ENCODE measurements at places on chromosomes 16 and 17.

GRCh38 chr16:65120461-65120830, 1.4 kb downstream of the CDH11 start:
- DNase-seq, result no peak

DNA sequence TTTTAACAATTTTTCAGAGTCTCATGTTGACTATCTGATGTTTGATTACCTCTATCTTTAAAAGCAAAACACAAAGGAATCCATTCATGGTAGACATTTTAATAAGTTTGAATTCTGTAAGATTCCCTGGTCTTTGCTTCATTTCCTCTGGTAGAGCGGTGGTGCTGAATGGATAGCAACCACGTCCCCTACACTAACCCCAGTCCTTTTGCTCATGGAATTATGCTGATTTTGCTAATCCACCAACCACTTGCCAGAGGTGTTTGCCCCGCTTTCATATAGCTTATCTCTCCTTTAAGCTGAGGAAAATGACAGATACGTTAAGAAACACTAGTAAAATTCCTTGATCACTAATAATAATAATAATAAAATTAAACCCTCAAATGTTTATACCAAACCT, 9.5 kb downstream of the KCNJ16 start:
- no peak for DNase-seq

GRCh38 chr16:62903961-62904502, 867.8 kb upstream of the CDH8 start:
- DNase-seq, result no peak

GRCh38 chr16:30724641-30725417, 23.4 kb upstream of the PHKG2 start:
- no peak for DNase-seq

DNA sequence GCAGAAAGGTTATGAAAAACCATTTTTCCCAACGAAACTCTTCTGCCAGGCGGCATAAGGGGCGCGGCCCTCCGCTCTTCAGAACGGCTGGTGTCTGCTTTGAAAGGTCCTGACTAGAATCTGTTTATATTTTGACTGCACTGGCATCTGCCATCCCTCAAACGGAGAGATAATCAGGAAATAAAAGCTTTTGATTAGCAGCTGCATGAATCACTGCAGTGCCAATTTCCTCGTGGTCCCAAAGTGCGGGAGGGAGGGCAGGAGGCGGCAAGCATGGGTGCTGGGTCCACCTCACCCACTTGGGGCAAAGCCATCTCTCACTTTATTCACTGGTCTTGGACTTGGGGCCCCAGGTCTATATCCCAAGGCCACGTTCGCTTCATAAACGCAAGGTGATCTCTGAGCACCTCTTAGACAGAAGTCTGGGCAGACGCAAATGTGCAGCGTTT, 49.7 kb downstream of the TBC1D16 start:
- no peak for DNase-seq

DNA sequence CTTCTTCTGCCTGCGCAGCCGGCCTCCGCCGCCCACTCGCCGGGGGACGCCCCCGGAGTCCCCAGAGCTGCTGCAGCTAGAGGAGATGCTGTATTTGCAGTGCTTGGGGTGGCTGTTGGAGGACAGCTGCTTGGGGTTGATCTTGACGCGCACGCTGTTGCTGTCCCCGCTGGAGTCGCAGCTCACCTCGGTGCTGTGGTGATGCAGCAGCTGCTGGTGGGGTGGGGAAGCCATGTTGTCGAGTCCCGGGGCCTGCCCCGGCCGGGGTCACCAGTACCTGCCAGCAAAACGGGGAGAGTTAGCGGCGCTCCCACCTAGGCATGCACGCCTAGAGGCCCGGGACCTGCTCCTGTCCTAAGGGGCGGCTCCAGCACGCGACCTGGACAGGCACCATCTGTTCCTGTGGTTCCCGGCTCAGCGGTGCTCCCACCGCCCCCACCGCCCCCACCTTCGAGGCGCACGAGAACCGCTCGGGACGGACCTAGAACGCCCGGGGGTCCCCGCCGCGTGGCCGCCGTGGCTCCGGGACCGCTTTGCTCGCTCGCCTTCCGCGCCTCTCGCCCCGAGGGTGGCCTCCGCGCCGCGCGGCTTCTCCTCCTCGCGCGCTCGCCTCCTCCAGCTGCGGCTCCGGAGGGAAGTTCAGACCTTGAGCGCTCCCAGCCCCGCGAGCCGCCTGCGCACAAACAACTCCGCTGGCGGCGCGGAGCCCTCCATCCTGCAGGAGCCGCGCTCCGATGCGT, 863 bp downstream of the ADCY9 start:
- peak; percentile 53 for DNase-seq

Measured in activated CD8-positive, alpha-beta memory T cell treated with anti-CD3 and anti-CD28 coated beads, Interleukin-2, amount 50 U/mL, for 4 hours (primary cell).